Muscle of back (tissue), 13 donors: ENCODE measurements at places on chromosomes 12 and 14.
A peak's percentile ranks its signal among the peaks of the same experiment; 100 is the strongest.

GRCh38 chr14:95008445-95009217 is 148.7 kb downstream of the DICER1 start:
- no peak for DNase-seq

- no peak for DNase-seq
These were observed 330.9 kb downstream of the FOXG1 start for GRCh38 chr14:29097476-29097875.

- DNase-seq = peak; percentile 43
These were observed 60.1 kb upstream of the RIMBP2 start for GRCh38 chr12:130775953-130776856.

DNA sequence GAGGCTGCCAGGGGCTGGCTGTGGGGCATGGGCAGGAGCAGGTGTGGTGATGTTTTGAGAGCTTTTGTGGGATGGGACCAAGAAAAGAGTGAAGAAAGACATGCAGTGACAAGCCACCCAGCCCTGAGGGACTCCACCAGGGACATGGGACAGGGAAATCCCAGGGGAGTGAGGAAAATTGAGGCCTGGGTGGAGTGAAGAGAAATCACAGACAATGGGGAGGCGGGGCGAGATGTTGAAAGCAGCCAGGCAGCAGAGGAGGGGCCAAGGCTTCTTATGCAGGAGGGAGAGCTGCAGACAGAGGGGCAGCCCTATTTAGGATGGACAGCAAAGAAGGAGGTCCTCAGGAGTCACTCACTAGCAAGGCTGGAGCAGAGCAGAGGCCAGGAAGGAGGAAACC is 4.2 kb upstream of the KRT1 start:
- no peak for DNase-seq

- no peak for DNase-seq
These were observed 180.0 kb downstream of the C12orf75 start for GRCh38 chr12:105510526-105510925.

DNA sequence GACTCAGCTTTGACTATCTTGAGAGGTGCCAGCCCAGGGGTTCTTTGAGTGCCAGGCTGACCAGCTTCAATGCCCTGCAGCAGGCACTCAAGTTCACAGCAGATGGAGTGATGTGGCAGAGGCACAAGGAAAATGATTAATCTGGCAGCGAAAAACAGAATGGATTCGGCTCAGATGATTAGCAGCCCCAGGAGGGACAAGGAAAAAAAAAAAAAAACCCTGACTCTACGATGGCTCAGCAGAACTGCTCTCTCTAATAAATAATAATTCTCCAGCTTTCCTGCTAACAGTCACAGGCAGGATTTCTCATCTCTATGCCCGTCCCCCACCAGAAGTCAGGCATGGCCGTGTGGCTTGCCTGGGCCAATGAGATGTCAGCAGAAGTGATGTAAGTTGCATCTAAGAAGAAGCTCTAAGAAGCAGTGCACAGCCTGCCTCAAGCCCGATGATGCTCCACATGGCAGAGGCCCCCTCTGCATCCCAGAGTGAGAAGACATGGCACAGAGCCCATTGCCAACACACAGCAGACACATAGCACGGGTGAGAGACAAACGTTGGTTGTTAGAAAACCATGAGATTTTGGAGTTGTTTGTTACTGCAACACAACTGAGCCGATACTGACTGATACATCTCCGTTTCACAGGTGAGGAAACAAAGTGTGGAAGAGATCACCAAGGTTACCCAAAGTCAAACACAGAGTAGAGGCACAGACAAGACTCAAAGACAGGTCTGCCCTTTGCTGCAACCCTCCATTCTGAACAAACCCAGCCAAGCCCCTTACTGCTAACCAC is 111.0 kb downstream of the SCARB1 start:
- DNase-seq = no peak

DNA sequence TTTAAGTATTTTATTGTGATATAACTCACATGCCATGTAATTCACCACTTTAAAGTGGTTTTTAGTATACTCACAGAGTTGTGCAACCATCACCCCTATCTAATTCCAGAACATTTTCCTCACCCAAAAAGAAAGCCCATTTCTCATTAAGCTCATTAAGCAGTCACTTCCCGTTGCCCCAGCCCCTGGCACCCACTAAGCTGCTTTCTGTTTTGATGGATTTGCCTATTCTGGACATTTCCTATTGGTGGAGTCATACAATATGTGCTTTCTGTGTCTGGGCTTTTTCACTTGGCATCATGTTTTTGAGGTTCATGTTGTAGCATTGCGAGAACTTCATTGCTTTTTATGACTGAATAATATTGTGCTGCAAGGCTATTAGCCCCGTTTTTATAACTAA is 66.0 kb downstream of the ARL6IP4 start:
- DNase-seq = no peak

- no peak for DNase-seq
These were observed 47.4 kb upstream of the FLRT2 start for GRCh38 chr14:85482552-85482951.

- peak; percentile 12 for DNase-seq
These were observed 275.7 kb downstream of the CCDC59 start for GRCh38 chr12:82082501-82082900.

DNA sequence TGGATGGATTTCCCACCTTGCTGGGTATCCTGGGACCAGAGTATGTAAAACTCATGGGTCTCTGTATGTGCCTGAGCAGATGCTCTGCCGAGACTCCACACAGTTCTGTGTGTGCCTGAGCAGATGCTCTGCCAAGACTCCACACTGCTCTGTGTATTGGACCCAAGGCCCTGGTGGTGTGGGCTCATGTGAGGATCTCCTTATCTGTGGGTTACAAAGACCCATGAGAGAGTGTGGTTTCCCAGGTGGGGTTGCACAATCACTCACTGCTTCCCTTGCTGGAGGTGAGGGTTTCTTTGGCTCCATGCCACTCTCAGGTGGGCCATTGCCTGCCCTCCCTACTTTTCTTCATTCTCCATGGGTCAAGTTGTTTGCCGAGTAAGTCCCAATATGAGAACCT is 141.5 kb downstream of the TBC1D30 start:
- DNase-seq = no peak
